ENCODE measurements at places on chromosomes 5 and 9. TPM values are rescaled to one million over a fixed set of nuclear protein-coding genes. Genes with fewer than 3 reads are reported as not detected.

Gene CNOT8
- total RNA-seq = 26.3 TPM

DNA sequence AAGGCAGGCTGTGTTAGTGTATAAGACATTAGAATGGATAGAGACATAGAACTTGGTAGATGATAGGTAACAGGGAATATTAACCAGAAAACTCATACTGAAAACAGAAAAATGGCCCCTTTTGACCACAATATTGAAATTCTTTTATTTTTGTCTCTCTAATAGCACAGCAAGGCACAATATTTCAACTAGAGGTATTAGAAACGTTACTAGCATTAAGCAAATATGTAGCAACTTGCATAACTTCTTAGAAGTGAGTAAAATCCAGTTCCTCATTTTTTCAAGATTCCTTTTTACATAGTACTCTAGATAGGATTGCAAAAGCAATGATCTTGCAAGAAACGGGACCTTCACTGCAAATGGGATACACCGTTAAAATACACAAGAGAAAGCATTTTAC lies 102.7 kb upstream of the VCAN start:
- DNase-seq = no peak

DNA sequence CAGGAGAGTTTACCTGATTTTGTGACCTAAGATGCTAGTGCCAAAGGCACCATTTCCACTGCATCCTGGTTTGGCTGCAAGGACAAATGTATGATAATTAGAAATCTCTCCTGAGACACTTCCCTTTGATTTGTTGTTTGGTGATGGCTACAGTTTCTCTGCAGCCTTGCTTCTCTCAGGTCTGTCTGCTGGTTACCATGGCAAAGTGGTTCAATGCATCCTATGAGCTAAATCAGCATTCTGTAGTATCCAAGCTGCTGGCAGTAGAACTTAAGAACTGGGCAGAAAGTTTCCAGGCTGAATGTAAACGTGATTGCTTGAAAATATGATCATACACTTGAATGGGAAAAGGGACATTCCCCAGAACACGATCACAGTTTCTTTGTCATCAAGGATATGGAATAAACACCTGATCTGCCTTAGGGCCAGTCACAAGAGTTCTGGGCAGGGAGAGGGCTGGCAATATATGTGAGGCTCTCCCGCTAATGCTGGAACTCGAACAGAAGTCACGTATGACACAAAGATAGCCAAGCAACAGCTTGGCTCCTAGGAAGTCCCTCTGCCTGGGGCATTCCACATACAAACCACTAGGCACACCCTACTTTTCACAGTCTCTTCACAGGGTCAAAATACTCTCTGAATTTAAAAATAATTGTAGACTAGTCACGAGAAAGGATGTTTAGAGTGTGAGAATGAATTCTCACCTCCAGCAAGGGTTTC lies 138.1 kb upstream of the GRAMD2B start:
- DNase-seq = no peak

DNA sequence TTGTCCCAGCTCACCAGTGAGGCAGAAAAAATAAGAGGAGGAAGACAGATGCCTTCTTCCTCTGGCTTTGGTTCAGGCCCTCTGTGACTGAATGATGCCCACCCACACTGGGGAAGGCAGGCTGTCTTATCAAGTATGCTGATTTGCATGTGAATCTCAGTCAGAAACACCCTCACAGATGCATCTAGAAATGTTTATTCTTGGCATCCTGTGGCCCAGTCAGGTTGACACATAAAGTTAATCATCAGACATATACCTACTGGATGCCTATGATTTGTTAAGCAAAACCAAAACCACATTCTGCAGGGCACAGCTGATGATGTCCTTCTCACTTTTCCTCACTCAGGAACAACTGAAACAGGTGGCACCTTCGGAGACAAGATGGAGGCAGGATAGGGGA lies 243.4 kb upstream of the KCNN2 start:
- no peak for DNase-seq

Gene KCNV2
- total RNA-seq = not detected

Gene ADGRV1
- not detected for total RNA-seq

Gene FOXD4L6
- total RNA-seq = not detected

DNA sequence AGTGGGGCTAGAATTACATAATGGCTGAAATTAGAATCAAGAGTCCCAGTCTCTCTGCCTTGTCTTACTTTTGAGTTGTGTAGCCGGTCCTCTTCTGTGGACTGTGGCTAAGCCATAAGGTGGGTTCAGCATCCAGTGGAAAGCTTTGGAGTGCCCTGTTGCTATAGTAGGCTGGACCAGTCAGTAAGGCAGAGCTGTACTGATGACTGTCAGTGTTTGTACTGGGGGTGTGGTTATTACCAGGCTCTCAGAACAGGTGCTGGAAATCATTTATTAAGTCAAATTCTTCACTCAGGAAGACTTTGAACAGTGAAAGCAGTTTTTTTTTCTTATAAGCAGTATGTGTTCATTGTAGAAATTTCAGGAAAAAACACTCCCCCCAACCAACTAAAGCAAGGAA lies 129.4 kb downstream of the ZSWIM6 start:
- DNase-seq = no peak

DNA sequence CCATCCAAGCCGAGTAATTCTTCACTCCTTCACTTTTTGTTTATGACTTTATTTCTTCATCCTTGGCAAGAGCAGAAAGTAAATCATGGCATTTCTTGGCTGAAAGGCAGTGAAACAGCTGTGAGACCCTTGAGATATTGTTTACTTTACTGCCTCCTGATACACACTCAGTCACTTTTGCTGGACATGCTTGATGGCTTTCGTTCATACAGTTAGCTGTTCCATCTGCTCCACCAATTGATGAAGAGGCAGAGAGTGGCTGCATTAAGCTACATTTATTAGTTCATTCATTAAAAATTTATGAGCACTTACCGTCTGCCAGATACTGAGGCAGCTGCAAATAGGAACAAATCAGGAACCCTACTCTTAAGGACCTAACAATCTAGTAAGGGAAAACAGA lies 184.4 kb upstream of the OR13F1 start:
- DNase-seq = no peak

DNA sequence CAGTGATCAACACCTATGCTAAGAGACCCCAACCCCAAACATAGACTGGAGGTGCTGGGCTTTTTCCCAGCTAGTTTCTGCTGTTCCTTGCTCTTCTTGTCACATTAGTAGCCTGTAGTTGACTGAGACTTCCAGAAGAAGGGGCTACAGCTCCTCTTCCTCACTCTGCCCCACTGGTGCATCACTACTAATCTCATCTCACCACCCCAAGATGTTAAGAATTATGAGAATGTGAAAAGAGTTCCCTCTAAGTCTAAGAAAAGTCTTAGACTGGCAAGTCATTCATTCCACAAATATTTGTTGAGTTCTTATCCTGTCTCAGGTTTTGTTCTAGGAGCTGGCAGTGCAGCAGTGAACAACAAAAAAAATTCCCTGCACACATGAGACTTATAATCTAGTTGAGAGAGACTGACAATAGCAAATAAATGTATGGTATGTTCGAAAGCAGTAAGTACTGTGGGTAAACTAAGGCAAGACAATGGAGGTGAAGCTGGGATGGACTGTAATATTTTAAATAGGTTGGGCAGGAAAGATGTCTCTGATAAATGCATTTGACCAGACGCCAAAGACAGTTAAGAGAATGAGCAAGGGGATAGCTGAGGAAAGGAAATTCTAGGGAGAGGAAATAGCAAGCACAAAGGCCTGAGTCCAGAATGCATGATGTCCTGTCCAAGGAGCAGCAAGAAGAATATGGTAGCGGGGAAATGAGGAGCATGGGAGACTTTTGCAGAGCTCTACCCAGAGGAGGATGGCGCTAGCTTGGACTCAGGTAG lies 92.3 kb downstream of the PTCD2 start:
- no peak for DNase-seq

- DNase-seq = peak; percentile 56
These were observed 9.1 kb upstream of the DPM2 start for GRCh38 chr9:127946728-127947127.

Gene NFIB
- total RNA-seq = 116 TPM

- no peak for DNase-seq
These were observed 240.8 kb downstream of the FSTL4 start for GRCh38 chr5:133371371-133372155.

DNA sequence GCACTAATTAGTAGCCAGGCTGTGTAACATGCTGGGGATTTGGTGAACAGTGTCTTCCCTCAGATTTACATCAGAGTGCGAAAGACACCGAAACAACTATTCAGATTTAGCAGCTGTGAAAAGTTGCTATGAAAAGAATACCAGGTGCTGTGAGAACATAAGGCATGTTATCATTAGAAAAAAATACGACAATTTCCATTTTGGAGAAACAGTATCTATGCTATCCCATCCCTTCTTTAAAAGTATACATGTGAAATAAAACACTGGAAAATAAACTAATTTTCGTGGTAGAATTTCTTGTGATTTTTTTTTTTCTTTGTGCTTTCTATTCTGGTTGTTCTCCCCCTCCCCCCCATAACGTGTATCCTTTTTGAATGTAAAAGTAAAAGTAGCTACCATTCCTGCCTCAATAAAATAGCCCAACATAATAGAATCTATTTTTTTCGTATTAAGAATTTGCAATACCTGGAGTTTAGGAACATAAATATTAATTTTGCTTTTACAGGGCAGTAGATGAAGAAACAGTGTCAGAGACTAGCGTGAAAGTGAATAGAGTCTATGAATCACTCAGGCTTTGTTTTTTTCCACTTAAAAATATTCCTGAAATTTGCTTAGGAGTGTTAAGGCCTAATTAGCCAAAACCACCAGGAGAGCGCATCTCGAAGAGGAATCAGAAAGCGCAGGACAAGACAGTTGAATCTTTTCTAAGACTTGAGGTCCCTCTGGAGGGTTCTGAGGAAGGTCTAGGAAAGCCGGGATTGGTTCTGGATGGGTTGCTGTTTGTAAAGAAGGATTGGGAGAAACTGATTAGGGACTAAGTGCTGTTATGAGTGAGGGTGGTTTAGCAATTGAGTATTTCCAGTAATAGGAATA lies 813 bp upstream of the SLU7 start:
- DNase-seq = no peak

Gene GPX3
- 627 TPM for total RNA-seq

- peak; percentile 68 for DNase-seq
These were observed 60.3 kb downstream of the UBE2QL1 start for GRCh38 chr5:6508931-6509330.

DNA sequence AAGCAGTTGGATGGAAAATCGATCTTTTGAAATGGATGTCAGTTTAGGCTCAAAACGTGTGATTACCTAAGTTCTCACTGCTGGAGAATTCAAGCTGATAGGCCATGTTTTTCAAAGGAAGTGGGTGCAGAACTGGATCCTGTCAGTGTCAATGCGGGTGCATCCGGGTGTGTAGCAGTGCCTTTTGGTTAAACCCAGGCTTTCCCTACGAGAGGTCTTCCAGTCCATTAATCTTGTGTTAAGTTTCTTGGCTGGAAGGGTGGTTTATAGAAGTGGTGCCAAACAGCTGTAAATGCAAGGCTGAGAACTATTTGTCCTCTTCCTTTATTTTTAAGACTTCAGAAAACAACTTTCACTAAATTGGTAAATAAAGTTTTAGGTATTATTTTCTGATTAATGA lies 71.9 kb downstream of the DAPK1 start:
- no peak for DNase-seq

GRCh38 chr5:79694183-79694582 lies 4.5 kb downstream of the CMYA5 start:
- DNase-seq = no peak

DNA sequence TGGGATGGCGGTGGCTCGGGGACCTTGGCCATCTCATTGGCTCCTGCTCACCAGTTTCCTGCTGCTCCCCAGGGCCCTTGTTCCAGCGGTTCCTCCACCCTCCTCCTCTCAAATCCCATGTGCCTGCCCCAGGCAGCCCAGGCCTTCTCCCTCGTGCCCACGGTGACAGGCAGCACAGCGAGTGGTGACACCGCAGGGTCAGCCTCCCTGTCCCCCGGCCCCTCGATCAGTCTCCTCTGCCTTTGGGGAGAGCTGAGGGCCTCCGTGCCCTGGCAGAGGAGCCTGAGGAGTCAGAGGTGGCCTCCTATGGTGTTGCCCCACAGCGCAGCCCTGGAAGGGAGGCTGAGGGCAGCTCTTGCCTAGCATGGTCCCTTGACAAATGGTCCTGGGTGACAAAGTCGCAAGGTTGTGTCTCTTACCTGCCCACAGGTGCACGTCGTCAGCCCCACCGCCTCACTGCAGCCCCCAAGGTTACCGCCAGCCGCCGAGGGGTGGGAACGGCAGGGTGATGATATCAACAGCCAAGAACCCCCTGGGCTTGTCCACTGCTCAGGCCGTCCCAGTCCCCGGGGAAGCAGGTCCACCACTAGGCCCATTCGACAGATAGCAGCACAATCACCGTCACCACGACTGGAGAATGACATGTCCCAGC lies 49.8 kb downstream of the NEK6 start:
- DNase-seq = no peak

GRCh38 chr9:4138180-4138579 lies 161.7 kb downstream of the GLIS3 start:
- no peak for DNase-seq

- DNase-seq = peak; percentile 96
These were observed 9.3 kb downstream of the PRR7 start for GRCh38 chr5:177455661-177456590.

GRCh38 chr5:35813521-35813920 lies 43.2 kb upstream of the IL7R start:
- DNase-seq = no peak

DNA sequence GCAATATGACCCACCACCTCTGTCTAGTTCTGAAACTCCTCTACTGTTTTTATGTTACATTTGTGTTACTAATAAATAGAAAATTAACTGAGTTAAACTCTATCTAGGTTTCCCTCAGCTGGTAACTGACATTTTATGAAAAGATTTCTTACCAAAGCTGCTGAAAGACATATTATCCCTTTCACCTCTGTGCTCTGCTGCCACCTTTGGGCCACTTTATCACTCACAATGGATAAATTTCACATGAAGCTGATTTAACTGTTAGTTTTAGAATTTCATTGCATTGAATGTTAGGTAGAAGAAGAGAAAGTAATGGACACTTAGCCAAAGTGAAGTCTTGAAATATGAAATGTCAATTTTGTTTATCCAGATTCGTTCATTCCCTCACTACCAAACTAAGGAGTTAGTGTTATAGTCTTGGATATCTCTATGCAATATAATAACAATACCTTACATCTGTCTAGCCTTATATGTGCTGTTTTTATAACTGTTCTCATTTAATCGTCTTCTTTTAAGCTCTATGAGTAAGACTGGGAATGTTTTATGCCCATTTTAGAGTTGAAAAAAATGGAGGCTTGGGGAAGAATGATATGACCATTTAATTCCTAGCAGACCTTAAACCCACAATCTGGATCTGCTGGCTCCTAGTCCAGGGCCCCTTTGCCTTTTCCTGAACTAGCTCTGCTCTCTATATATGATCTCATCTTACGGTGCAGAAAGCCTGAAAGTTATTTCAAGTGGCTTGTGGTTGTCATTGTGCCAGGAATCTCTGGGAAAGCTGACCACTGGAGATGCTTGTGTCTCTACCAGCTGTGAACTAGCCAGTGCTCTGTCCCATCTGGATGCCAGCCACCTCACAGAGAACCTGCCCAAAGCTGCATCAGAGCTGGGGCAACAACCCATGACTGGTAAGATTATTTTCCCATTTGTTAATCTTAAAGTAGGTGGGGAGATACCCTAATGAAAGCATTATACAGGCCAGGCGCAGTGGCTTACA lies 97.1 kb downstream of the GOLPH3 start:
- DNase-seq = no peak

Gene GDNF
- not detected for total RNA-seq

Gene LPCAT1
- total RNA-seq = 13.4 TPM

Gene SPATA31D1
- total RNA-seq = not detected

Gene CDKN2B-AS1
- total RNA-seq = not detected
